ENCODE measurements at places on chromosomes 6 and 20.

DNA sequence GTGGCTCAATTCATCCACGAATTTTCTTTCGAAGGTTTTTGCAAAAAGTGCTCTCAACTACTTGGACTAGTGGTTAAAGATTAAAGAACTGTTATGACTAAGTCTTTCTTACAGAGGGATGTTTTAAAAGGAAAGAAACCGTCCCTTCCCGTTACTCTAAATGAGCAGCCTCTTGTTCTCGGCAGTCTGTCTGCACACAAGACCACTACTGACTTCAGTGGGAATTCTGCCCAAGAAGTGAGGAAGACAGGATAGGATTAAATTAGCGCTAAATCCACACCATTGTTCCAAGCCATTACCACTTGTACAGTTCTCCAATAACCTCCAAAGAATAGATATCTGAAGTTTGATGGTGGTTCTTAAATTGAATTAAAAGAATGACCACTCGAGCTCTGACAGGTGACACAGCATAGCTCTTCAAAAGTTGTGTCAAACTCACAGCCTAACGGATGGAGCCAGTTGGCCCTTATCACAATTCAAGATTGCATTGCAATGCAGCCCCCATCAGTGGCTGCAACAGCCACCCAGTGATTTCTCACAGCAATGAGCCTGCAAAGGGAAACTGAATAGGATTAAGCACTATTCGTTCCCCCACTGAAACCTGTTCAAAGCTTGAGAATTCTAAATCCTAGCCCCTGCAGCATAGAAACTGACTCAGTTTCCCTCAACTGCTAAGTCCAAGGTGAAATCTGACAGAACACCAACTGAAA lies 1.8 kb downstream of the EPB41L2 start:
- DNase-seq = no peak

- DNase-seq = no peak
Observed at GRCh38 chr6:31765910-31766794, 3.7 kb downstream of the SAPCD1 start.

- DNase-seq = peak; percentile 59
Observed at GRCh38 chr6:21003780-21004541, 469.7 kb downstream of the CDKAL1 start.

DNA sequence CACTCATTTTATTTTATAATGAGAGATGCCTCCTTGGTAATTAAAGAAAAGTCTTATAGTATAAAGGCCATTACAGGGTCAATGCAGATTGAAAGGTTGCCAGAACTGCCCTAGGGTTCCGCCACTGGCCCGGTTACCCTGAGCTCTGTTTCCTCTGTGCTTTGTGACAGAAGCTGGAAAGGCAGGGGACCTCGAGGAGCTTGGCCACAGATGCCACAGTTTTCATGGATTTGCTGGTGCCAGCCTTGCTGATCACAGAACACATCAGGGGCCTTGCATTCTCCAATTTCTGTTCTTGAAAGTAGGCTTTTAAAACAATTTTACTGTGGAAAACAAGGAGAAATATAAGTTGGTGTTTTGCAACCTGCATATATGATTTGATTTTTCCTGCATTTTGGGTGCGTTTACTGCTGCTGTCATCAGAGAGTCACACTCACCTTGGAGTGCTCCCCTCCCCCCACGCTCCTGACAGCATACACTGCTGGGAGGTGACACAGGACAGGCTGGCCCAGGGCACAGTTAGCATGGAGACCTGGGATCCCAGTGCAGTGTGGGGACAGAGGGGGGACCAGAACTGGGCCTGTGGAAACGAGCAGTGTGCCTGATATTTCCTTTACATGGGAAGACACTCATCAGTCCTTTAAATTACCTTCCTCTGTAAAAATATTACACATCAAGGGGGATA lies 142.8 kb downstream of the CFAP61 start:
- no peak for DNase-seq

DNA sequence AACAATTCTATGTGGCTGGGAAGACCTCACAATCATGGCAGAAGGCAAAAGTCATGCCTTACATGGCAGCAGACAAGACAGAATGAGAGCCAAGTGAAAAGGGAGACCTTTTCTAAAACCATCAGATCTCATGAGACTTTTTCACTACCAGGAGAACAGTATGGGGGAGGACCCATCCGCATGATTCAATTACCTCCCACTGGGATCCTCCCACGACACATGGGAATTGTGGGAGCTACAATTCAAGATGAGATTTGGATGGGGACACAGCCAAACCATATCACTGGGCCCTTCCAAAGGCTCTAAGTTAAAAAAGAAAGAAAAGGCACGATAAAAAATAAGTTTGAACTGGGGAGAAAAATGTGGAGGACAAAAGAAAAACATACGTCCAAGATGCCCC lies 406.9 kb upstream of the CDH4 start:
- DNase-seq = no peak

DNA sequence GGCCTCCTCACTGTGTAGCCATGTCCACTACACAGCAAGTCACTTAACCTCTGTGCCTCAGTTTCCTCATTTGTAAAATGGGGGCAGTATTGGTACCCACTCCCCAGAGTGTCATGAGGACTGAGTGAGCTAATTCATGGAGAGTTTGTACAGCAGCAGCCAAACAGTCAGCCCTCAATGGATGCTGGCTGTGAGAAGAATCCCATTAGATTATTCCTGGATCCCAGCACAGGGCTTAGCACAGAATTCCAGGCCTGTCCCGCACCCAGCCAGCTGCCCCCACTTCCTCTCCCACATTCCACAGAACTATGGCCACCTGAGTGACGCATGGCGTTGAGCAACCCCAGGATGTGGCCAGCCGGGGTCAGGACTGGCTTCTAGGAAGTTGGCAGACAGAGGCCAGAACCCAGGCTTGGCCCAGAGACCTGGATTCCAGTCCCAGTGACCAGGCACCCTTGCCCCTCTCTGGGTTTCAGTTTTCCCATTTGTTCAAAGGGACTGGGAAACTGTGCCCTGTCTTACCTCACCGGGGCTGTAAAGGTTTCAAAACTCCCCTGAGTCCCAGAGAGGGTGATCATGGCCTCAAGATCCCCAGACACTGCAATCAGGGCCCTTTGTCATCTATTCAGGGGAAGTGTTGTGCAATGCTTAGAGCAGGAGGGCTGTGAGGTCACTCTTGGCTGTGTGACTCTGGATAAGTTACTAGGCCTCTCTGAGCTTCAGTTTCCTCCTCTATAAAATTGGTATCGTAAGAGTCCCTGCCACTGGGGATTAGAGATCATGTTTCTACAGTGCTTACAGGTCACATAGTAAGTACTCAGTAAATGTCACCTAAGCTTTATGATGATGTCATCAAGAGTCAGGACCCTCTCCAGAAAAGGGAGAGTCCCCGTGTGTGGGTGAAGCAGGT lies 3.0 kb upstream of the TGM2 start:
- peak; percentile 94 for DNase-seq

DNA sequence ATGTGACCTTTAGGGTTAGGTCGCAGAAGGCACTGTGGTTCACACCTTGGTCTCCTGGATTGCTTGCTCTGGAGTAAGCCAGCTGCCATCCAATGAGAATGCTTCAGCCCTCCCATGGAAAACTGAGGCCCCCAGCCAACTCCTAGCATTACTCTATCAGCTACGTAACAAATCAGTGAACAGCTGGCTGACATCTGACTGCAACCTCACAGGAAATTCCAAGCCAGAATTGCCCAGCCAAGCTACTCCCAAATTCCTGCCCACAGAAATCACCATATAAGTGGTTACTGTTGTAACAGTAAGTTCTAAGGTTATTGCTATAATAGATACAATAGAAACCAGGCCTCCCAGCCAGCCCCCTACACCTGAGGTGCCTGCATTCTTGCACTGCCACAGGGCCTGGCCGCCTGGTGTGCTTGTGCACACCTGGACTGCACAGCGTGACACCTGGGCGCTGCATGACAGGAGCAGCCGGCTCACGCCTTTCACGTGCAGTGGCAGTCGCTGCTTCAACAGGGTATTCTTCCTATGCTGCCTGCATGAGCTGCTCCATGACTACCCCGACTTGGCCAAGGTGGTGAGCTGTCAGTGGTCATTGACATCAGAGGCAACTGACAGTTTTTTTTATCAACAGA lies 429.7 kb upstream of the RUNX2 start:
- DNase-seq = no peak

DNA sequence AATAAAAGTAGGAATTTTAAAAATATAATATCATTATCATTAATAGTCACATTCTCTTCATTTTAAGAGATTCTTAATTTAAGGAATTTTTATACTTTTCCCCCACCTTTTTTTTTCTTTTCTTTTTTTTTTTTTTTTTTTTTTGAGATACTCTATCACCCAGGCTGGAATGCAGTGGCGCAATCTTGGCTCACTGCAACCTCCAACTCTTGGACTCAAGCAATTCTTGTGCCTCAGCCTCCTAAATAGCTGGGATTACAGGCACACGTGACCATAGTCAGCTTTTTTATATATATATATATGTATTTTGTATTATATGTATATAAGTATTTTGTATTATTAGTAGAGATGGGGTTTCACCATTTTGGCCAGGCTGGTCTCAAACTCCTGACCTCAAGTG lies 457.7 kb downstream of the CDKAL1 start:
- no peak for DNase-seq

DNA sequence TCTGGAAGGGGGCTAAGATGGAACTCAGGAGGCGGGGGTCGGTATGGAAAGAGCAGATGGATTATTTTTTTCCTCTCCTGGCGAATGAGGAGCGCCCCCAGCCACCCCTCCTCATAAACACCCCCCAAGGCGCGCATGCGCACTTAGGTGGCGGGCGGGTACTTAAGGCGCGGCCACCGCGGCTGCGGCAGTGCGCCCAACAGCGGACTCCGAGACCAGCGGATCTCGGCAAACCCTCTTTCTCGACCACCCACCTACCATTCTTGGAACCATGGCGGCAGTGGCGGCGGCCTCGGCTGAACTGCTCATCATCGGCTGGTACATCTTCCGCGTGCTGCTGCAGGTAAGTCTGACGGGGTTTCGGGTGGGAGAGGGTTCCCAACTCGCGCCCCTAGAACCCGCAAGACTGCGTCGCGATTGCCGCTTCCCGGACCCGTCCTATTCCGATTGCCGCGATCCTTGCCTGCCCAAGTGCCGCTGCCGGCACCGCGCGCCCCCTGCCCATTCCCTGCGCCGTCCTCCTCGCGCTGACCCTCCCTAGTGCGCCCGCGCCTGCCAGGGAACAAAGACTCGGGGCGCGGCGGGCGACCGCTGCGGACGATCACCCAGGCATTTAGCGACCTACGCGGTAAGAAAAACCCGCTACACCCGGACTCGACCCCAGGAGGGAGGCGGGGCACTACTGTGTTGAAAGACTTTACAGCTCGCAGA lies at the start of gene NNAT:
TSS of gene NNAT (plus strand) at position 190 of the 711 bp plus-strand sequence. CDS start at position 272, 82 bp downstream.
- no peak for DNase-seq

GRCh38 chr6:150345781-150346180 lies 23.0 kb upstream of the IYD start:
- no peak for DNase-seq

DNA sequence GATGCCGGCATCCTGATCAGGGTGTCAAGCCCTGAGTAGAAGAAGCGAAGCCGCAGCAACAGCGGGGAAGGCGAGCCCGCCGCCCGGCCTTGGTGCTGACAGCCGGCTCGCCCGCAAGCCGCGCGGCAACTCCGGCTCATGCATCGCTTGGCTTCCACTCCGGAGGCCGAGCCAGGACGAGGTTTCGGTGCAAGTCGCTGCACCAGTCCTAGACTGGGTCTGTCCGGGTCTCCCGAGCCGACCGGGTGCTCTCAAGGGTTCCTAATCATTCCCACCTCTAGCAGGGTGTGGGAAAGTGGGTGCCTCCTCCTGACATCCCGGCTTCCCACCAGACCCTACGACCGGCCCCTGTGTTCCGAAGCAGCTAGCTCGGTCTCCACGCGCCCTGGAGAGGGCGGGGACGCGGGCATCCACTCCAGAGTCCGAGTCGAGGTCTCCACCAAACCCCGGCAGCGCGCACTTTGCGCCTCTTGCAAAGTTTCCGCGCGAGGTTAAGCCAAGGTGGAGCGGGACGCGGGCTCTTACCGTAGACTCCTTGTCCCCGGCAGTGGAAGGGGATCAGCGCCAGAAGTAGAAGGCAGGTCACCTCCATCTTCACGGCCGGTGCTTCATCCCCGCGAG lies 1.4 kb downstream of the MDGA1 start:
- DNase-seq = no peak

DNA sequence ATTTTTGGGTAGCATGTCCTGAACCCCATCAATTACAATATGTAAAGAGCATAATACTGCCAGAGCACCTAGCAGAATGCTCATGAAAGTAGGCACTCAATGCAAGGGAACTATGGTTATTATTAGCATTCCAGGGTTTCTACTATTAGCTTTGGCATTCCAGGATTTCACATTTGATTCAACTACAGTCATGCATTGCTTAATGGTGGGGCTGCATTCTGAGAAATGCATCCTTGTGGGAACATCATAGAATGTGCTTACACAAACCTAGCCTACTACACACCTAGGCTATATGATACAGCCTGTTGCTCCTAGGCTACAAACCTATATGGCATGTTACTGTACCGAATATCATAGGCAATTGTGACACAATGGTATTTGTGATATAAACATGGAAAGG lies 247.8 kb downstream of the CD83 start:
- DNase-seq = no peak

DNA sequence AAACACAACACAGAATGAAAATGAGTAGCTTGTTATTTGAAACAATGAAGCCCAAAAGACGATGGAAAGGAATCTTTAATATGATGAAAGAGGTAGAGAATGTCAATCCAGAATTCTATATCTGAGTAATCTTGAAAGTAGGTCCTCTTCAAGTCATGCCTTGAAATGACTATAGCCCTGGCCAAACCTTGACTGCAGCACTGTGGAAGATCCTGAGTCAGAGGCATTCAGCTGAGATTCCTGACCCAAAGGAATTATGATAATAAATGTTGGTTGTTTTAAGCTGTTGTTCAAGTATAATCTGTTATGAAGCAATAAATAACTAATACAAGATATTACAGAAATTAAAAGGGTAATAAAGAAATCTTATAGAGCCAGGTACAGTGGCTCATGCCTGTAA lies 64.8 kb downstream of the IBTK start:
- DNase-seq = no peak

Data from HS-27A (cell line).